ENCODE measurements at places on chromosomes 16 and 17. TPM values are rescaled to one million over a fixed set of nuclear protein-coding genes. Genes with fewer than 3 reads are reported as not detected.

GRCh38 chr16:4257646-4258556 is 14.9 kb downstream of the TFAP4 start:
- peaks cover 7% of the 10 kb centered on the region for H3K36me3 ChIP-seq
- H3K27ac ChIP-seq, result no peak overlapping the region
- no peaks in the 10 kb centered on the region for H3K27me3 ChIP-seq
- DNase-seq, result no peak
- no peak overlapping the region for H3K4me3 ChIP-seq

The KIF2B gene
- not detected for total RNA-seq

GRCh38 chr16:65222049-65222448 is 100.2 kb upstream of the CDH11 start:
- H3K27me3 ChIP-seq, result no peaks in the 10 kb centered on the region
- no peak overlapping the region for H3K27ac ChIP-seq
- H3K4me1 ChIP-seq, result no peaks in the 10 kb centered on the region
- H3K4me3 ChIP-seq, result no peak overlapping the region
- no peak for DNase-seq

- peaks cover 31% of the 10 kb centered on the region for H3K4me1 ChIP-seq
- H3K27ac ChIP-seq, result no peak overlapping the region
- no peak overlapping the region for H3K4me3 ChIP-seq
- no peaks in the 10 kb centered on the region for H3K36me3 ChIP-seq
- no peaks in the 10 kb centered on the region for H3K27me3 ChIP-seq
- DNase-seq, result no peak
Observed at GRCh38 chr16:52383119-52383518, 163.8 kb downstream of the TOX3 start.

The FNDC8 gene
- not detected for total RNA-seq

GRCh38 chr17:27539794-27540317 is 83.6 kb downstream of the KSR1 start:
- H3K27me3 ChIP-seq, result no peaks in the 10 kb centered on the region
- H3K27ac ChIP-seq, result peak overlapping the region; percentile 85
- H3K36me3 ChIP-seq, result no peaks in the 10 kb centered on the region
- DNase-seq, result peak; percentile 17

DNA sequence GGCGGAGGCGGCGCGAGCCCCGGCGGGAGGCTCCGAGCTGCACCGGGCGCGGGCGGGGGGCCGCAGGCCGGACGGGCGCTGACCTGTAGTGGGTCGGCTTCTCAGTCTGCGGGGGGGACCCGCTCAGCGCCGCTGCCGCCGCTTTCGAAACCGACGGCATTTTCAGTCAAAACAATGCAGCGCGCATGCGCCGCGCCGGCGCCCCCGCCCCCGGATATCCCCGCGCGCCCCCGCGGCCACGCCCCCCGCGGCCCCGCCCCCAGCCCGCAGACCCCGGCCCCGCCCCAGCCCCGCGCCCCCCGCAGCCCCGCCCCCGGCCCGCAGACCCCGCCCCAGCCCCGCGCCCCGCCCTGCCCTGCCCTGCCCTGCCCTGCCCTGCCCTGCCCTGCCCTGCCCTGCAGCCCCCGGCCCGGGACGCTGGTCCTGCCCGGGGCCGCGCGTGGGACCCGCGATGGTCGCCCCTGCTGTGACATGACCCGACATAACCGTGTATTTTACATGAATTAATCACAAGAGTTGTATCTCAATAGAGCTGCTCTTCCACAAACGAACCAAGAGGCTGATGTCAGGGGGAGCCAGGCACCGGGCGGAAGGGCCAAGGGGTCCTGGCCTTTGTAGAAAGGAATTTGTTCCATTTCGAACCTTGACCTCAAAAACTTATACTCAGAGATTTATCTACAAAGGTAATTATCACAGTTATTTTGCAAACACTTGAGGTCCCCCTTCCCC is at the start of gene UNKL:
UNKL (minus strand) TSS at position 173 of the 729 bp plus-strand sequence; CDS start at position 160, 13 bp downstream.
- no peaks in the 10 kb centered on the region for H3K27me3 ChIP-seq
- peak within 1 kb of the TSS; percentile 87 for H3K27ac ChIP-seq
- peaks cover 33% of the 10 kb centered on the region for H3K36me3 ChIP-seq

Measured in sigmoid colon (tissue), 7 donors.